GOT3 (cell line): ENCODE measurements at places on chromosomes 16 and 17.

DNA sequence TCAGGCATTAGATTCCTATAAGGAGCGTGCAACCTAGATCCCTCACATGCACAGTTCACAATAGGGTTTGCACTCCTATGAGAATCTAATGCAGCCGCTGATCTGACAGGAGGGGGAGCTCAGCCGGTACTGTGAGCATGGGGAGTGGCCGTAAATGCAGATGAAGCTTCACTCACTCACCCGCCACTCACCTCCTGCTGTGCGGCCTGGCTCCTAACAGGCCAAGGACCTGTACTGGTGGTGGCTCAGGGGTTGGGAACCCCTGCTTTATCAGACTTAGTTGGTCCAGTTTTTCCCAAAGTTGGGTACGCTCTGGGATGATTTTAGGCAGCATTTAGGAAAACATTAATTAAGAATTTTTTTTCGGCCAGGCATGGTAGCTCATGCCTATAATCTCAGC is 103.8 kb downstream of the MARF1 start:
- no peak for DNase-seq

DNA sequence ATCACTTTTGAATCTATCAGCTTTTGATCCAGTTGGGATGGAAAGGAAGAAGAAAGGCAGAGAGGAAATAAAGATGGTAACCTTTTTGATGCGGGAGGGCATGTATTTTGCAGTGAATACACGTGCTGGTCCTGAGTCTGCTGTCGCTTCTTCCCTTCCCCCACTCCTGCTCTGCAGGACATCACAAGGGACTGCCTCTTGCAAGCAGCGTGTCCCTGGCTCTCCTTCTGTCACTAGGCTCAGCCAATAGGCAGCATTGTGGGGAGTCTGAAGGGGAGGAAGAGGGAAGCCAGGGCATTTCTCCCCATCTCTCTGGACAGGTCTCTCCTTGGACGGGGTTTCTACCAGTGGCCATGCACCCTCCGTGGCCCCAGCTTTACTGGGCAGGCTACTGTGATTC is 15.7 kb upstream of the WFDC1 start:
- no peak for DNase-seq

DNA sequence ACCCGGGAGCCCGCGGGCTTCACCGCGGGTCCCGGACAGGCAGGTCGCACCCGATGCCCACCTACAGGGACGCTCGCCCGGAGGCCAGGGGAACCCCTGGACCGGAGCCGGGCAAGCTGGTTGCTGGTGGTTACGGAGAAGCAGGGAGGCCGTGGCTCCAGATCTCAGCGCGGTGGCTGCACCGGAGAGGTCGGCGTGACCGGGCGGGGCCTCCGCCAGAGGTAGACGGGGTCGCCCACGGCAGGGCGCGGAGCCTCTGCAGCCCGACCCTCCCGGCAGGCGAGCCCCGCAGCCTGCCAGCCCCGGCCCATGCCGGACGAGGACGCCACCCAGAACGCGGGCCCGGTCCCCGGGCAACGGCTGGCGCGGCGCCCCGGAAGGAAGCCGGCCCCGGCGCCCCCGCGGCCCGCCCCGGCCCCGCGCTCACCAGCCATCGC is 341 bp downstream of the PCYT2 start:
- DNase-seq = no peak

GRCh38 chr16:80346111-80346632 is 194.6 kb upstream of the DYNLRB2 start:
- DNase-seq = no peak

DNA sequence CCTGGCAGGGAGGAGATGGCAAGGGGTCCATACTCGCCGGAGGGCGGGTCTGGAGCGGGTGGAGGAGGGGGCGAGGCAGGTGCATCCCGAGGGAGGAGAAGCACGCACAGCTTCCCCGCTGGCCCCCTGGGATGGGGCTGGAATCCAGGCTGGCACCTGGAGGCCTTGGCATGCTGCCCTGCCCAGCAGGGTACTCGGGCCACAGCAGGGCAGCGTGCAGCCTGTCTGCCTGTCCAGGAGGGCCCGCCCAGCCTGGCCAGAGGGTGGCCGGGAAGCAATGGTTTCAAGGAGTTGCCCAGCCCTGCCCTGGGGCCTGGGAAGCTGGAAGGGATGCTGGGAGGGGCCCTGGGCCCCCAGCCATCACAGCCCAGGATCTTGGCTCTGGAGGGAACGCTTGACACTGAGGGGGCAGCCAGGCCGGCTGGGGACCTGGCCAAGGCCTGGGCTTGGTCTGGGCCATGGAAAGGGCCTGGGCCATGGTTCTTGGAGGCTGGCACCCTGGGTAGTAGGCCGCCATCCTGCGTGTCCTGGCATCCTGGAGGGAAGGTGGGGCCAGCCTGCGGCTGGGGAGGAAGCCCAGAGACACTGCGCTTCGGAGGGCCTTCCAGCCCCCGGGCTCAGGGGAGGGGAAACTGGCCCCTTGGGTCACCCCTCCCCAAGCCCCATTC is 1.1 kb downstream of the GLIS2 start:
- DNase-seq = peak; percentile 36

DNA sequence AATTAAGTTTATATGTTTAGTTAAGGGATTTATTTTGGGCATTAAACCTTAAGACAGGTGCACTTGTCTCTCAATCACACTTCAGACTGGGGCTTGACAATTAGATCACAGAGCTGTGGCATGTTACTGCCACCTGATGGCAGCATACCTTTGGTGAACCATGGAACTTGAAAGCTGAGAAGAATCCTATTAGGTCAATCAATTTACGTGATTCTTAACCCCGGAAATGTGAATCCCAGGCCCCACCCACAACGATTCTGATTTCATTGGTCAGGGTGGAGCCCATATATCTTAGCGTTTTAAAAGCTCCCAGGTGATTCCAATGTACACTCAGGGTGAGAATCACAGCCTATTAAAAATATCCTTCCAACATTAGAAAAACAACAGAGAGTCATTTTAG is 91.0 kb downstream of the GSG1L start:
- no peak for DNase-seq

DNA sequence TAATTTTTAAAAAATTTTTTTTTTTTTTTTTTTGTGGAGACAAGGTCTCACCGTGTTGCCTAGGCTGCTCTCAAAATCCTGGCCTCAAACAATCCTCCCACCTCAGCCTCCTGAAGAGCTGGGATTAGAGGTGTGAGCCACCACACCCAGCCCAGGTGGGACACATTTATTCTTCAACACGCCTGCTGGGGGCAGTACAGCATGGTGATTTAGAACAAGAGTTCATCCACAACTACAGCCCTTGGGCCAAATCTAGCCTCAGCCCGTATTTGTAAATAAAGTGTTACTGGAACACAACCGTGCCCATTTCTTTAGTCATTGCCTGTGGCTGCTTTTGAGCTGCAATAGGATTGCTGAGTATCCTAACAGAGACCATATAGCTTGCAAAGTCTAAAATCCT is 92.8 kb downstream of the KATNIP start:
- DNase-seq = no peak

GRCh38 chr16:11914210-11915113 is 1.3 kb downstream of the GSPT1 start:
- DNase-seq = no peak
